ENCODE measurements at places on chromosomes 3 and 15.

DNA sequence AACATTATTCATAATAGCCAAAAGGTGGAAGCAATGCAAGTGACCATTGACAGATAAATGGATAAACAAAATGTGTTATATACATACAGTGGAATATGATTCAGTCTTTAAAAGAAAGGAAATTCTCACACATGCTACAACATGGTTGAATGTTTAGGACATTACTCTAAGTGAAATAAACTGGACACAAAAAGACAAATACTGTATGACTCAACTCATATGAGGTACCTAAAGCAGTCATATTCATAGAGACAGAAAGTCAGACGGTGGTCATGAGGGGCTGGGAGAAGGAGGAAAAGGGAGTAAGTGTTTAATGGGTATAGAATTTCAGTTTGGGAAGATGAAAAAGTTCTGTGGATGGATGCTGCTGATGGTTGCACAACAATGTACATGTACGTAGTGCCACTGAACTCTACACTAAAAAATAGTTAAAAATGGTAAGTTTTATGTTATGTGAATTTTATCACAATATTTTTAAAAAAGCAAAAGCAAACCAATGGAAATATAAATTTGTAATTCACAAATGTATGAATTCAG lies 5.3 kb downstream of the TXNRD3 start:
- no peak for DNase-seq

GRCh38 chr3:162586591-162586990 lies 1090.0 kb downstream of the OTOL1 start:
- no peak for DNase-seq

DNA sequence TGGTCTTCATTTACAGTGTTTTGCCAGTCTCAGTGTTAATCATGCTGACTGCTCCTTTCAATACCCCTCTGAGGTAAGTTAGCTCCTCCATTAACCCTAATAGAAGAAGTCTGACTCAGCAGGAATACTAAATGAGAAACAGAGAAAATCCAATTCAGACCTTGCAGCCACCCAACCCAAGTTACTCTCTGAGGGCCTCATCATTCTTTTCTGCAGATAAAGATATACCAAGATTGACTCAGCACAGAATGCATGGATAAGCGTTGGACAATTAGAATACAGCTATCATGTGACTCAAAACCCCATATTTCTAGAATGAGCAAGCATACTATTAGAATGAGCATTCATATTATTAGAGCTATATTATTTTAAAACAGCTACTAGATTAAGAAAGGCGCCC lies 389.1 kb upstream of the SGO1 start:
- DNase-seq: no peak

- no peak for DNase-seq
Observed at GRCh38 chr3:183907911-183908331, 23.2 kb upstream of the PARL start.

DNA sequence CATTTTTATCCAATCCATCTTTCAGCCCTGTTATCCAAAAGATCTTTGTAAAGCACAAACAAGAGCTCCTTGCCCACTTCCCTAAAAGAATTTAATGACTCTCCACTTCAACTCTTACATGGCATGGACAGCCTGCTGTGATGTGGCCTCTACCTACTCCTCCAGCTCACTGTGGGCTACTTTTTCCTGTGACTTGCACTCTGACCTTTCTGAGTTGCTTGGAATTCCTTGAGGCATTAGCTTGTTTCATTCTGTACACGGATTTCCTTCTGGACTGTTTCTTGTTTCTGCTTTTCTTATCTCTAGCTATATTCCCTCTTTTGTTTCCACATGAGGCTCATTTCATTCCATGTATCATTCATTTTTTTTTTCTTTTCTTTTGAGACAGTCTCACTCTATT lies 15.2 kb downstream of the QTRT2 start:
- DNase-seq: no peak

Measured in H54 (cell line).